ENCODE measurements at places on chromosomes 1 and 21.

DNA sequence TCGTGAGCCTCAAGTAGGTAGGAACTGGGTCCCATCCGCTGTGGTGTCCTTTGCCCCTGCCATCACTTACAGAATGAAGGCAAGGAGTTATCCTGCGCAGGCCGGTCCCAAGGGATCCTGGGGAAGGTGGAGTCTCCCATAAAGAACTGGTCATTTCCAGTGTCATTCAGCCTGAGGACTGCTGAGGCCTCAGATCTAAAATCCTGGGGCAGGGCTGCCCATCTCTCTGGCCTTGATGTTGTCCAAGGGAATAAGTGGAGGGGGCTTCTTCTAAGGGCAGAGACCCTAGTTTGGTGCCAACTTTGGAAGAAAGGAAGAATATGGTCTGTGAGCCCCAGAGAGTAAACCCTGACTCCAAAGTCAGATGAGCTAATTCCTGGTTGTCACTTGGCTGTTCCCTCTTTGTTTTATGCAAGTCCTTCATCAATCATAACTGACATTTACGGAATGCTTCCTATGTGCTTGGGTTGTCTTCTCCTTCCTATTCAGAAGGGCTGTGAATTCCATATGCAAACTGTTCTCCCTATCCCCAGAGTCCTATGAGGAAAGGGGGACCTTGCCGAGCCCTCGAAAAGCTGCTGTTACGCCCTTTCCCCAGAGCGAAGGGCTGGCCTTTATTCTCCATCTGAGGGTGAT lies 6.9 kb downstream of the IFI6 start:
- DNase-seq = no peak

GRCh38 chr1:178120088-178120487 lies 26.2 kb downstream of the RASAL2 start:
- DNase-seq = no peak

GRCh38 chr1:8396786-8397406 lies 79.0 kb downstream of the SLC45A1 start:
- DNase-seq = no peak

GRCh38 chr1:175116903-175117302 lies 49.3 kb downstream of the TNN start:
- no peak for DNase-seq

GRCh38 chr1:216183007-216183406 lies 240.2 kb downstream of the USH2A start:
- DNase-seq = no peak

DNA sequence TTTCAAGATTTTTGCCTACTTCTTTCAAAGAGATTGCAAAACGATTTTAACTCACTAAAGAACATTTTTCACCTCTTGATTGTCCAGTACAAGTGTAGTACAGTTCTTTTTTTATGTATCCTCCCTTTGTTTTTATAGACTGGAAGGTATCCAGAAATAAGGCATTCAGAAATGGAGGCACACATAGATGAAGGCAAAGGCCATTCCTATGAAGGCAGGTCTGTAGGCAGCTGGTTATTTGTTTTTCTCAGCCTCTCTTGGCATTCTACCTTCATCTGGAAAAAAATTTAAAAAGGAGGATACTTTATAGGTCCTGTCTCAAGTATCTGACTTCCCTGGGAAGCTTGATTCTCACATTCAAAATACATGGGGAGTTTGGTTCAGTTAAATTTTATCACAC lies 18.6 kb upstream of the SLC16A1 start:
- no peak for DNase-seq
